Stimulated activated naive B cell treated with anti-CD40 and anti-IgM and Interleukin-4, amounts not matched to agents 10 μg/mL and 1 μg/mL and 100 μg/mL, for 72 hours (primary cell): ENCODE measurements at places on chromosomes 7 and 10.

GRCh38 chr7:33196221-33196620 is 66.9 kb downstream of the BBS9 start:
- no peak for DNase-seq

- no peak for DNase-seq
These were observed 153.7 kb downstream of the TFPI2 start for GRCh38 chr7:93736668-93737369.

DNA sequence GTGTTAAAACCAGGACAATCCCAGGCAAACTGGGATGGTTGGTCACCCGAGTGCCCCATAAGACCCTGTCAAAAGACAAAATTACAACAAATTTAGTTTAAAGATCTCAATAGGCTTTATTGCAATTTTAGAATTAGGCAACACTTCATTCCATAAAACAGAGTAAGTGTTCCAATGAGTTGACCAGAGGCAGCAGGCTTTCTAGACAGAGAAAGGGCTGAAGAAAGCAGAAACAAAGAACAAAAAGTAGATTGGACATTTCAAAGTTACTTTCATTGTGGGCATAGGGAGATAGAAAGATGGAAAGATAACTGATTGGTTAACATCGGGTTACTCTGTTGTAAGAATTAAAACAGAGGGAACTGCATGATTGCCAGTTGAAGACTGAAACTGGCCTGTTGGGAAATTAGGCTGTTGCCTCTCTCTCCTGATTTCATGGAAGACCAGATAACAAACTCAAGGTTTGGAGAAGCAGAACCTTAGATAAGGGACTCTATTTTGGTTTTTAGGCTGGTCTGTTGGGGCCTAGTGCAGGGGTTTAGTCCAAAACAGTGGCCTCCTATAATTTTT is 36.3 kb downstream of the ENTPD1 start:
- DNase-seq: no peak

GRCh38 chr7:94647295-94647694 is 8.6 kb downstream of the SGCE start:
- DNase-seq: no peak

DNA sequence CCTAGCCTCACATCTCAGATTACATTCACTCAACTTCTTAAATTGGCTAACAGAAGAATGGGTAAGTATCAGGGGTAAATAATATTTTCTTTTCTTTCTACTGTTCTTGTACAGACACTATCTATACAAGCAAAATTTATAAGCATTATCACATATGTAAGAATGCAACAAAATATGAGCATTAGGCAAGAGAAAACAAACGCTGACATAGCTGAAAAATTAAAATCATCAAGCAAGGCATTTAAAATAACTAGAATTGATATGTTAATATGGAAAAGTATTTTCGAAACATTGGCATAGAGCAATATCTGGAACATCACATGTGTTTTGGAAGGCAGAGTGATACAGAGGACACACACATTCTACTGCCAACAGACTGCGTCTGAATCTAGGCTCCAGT is 1175.3 kb upstream of the LRRN3 start:
- no peak for DNase-seq
